Uterus (tissue), 4 donors: ENCODE measurements at places on chromosomes 5 and 9. TPM values are rescaled to one million over a fixed set of nuclear protein-coding genes. Genes with fewer than 3 reads are reported as not detected.

DNA sequence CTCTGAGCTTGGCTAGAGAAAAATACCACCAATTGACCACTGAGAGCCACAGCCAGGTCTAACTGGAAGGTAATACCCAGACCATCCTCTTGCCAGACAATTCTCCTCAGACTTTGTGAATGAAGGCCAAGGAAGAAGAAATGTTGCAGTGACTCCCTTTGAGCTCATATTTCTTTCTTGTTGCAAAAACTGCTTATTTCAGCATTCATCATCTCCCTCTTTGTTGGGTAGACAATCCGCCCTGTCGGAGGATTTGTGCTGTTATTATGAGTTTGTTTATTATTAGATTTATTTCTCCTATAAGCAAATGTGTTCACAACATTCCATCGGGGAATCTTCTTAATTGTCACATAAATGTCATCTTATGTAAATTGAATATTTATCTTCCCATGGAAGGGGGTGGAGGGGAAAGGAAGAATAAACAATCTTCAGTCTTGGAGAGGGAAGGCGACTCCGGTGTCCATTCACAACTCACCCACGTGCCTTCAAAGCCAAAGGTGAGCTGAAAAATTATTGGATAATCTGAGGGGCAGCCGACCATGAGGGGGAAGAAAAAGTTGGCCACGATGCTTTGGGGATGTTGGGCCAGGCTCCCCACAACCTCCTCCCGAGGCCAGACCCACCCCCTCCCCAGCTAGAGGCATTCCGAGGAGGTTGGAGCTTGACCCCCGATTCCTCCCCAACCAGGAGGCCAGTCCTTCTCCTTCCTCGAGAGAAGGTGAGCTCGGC, 1.8 kb upstream of the JADE2 start:
- DNase-seq: no peak
- H3K4me3 ChIP-seq: peak overlapping the region; percentile 80
- H3K36me3 ChIP-seq: no peaks in the 10 kb centered on the region
- peak overlapping the region; percentile 93 for H3K27ac ChIP-seq

DNA sequence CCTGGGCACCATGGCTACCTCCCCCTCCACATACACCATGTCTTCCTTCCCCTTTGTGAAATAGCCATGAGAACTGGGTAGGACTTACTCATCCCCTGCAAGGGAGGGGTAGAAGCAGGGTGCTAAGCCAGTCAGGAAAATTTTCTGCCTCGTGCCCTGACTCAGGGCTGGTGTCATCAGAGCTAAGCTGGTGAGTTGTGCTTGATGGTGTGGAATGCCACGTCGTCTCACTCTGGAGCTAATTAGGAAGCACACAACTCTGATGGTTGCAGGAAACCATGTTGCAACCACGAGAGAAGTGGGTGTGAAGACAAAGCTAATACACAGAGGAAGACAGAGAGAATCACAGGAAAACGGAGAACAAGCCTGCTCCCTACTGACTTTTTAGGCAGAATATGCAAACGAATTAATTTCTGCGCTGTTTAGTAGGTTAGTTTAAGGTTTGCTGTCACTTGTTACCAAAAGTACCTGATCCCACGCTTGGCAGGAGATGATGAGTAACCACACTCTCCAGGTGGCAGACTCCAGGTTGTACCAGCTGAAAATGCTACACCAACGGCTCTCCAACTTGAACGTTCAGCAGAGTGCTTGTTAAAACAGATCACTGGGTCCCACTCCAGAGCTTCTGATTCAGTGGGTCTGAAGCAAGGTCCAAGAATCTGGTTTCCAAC, 54.5 kb downstream of the STK10 start:
- no peaks in the 10 kb centered on the region for H3K36me3 ChIP-seq
- H3K4me1 ChIP-seq: no peaks in the 10 kb centered on the region
- no peak overlapping the region for H3K27ac ChIP-seq
- DNase-seq: no peak
- no peaks in the 10 kb centered on the region for H3K27me3 ChIP-seq
- no peak overlapping the region for H3K4me3 ChIP-seq

DNA sequence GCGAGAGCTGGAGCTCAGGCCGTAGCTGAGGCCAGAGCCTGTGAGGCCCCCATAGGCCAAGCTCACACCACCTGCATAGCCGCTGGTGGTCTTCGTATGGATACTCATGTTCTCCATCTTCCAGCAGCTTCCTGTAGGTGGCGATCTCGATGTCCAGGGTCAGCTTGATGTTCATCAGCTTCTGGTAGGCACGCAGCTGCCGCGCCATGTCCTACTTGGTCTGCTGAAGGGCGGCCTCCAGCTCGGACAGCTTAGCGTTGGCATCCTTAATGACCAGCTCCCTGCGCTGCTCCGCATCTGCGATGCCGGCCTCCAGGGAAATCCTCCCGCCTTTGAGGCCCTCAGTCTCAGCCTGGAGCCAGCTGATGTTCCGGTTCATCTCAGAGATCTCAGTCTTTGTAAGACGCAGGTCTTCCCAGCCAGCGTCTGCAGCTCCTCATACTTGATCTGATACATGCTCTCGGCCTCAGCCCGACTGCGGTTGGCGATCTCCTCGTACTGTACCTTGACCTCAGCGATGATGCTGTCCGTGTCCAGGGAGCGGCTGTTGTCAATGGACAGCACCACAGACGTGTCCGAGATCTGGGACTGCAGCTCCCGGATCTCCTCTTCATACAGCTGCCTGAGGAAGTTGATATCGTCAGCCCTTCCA, 172.1 kb downstream of the PPP2R2B start:
- no peak overlapping the region for H3K27ac ChIP-seq
- H3K4me3 ChIP-seq: no peak overlapping the region
- H3K4me1 ChIP-seq: no peaks in the 10 kb centered on the region
- no peaks in the 10 kb centered on the region for H3K36me3 ChIP-seq

DNA sequence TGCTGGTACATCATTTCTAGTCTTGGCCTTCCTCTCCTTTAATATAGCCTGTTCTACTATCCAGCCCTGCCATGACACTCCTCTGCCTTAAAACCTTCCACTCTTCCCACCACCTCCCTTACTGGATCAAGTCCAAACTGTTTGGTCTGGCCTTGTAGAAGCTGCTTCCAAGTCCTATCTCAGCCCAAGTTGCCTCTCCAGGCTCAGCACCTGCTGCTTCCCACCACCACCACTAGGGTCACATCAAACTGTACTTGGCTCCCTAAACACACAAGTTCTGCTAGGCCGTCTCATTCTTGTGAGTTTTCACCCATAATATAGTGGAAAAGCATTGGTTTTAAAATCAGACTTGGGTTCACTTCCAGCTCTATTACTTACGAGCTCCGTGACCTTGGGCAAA, 1.4 kb downstream of the NDUFA8 start:
- H3K27ac ChIP-seq: no peak overlapping the region
- H3K36me3 ChIP-seq: no peaks in the 10 kb centered on the region
- H3K4me3 ChIP-seq: no peak overlapping the region
- H3K4me1 ChIP-seq: no peaks in the 10 kb centered on the region

DNA sequence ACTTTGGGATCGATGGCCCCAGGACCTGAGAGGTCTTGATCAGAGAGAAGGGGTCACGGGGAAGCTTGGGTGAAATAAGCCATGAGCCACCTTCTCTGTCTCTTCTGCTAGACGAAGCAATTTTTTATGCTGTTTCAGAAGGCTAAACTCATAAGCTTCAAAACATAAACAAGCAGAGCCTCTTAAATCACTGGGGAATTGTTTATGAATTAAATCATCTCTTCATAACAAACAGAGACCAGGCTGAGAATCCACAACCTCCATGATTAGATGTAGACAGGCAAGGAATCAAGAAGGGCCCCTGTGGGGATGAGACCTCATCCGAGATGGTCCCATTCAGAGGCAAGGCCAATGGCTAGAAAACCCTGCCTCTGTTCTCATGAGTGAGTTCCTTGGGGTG, 21.7 kb upstream of the TCOF1 start:
- H3K4me3 ChIP-seq: no peak overlapping the region
- DNase-seq: no peak
- H3K27ac ChIP-seq: no peak overlapping the region
- no peaks in the 10 kb centered on the region for H3K4me1 ChIP-seq
- no peaks in the 10 kb centered on the region for H3K27me3 ChIP-seq

GRCh38 chr9:113148372-113148705, 2.5 kb upstream of the SLC31A2 start:
- no peak overlapping the region for H3K4me3 ChIP-seq
- no peaks in the 10 kb centered on the region for H3K4me1 ChIP-seq
- no peaks in the 10 kb centered on the region for H3K36me3 ChIP-seq
- no peaks in the 10 kb centered on the region for H3K27me3 ChIP-seq
- H3K27ac ChIP-seq: no peak overlapping the region

ITK gene
- total RNA-seq: 2.8 TPM

CCDC69 gene
- total RNA-seq: 76.2 TPM

PCDHB15 gene
- 14.0 TPM for total RNA-seq

GADD45G gene
- 91.2 TPM for total RNA-seq

CNTNAP3B gene
- total RNA-seq: 40.3 TPM

DDX41 gene
- total RNA-seq: 61.0 TPM
